ENCODE measurements at places on chromosomes 13 and 19. TPM values are rescaled to one million over a fixed set of nuclear protein-coding genes. Genes with fewer than 3 reads are reported as not detected.

Gene ZNF682
- 5.9 TPM for total RNA-seq

GRCh38 chr19:29771708-29772414 is 39.9 kb upstream of the CCNE1 start:
- DNase-seq, result peak; percentile 4

GRCh38 chr19:35437406-35437951 is 10.6 kb upstream of the FFAR2 start:
- no peak for DNase-seq

GRCh38 chr13:39874331-39875053 is 219.0 kb downstream of the COG6 start:
- DNase-seq, result no peak

- DNase-seq, result no peak
Measured at GRCh38 chr19:32368787-32369186, 23.4 kb downstream of the ZNF507 start.

Gene TMEM259
- 260 TPM for total RNA-seq

DNA sequence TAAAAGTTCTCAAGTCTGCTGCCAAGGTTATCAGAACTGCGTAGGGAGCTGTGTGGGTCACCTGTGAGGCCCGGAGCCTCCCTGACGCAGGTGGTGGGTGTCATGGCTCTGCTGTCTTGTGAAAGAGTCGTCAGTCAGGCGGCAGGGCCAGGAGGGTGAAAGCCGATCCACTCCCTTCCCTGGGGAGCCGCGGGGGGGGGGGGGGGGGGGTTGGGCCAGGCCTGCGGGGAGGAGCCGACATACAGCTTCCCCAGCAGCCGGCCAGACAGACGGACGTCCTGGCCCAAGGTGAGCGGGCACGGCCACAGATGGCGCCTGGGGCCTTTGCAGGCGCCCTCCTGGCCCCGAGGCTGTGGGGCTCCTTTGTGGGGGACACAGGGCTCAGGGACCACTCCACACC is 12.4 kb downstream of the SBNO2 start:
- no peak for DNase-seq

DNA sequence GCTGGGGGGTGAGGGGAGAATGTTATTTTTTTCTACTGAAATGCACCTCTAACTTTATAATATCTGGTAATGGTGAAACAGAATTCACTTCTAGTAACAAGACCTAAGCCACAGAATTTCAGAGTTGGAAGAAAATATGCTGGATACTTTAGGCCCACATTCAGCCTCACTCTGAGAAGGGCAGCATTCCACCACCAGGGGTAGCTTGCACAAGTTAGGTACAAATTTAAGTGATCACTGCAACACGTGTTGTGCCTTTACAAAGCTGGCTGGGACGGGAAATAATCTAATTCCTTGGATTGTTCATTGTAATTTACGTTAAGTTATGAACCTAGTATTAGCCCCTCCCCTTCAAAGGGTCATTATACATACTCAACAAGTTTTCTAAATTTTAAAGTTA is 192.3 kb downstream of the RGCC start:
- peak; percentile 58 for DNase-seq

DNA sequence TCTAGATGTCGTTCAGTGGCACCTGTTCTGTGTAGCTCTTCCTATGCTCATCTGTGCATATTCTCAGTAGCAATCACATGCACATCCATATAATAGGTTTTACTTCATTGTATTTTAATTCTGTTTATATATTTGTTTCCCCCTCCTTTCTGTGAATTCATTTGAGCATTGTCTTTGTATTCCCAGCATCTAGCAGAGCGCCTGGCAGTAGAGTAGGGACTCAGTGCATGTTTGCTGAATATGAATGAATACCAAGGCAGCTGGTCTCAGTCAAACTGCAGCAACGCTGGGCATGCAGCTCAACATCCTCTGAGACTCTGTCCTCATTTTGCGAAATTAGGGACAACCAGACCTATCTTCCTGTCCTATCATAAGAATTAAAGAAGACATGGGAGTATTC is 330.1 kb downstream of the SPRY2 start:
- DNase-seq, result no peak

- DNase-seq, result no peak
Measured at GRCh38 chr13:33213797-33214196, 71.8 kb downstream of the STARD13 start.

GRCh38 chr13:22162889-22163288 is 492.0 kb downstream of the FGF9 start:
- DNase-seq, result no peak

GRCh38 chr19:2534423-2535013 is 58.6 kb downstream of the GADD45B start:
- no peak for DNase-seq

Gene NXNL1
- total RNA-seq, result not detected

- DNase-seq, result no peak
Measured at GRCh38 chr19:7074705-7075282, 5.3 kb downstream of the ZNF557 start.

DNA sequence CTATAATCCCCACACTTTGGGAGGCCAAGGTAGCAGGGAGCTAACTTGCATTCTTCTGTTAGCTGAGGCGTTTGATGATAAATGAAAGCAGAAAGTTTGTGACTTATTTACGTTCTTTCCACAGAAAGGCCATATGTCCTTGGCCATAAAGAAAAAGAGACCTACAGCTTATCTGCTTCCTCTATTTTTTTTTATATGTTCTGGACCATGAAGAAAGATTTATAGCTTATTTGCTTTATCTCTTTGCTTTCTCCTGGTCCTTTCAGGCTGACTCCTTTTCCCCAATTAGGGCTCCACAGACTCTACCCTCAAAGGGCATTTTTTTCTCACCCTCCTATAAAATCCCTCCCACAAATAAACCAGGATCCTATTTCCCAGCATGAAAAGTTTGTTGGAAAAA is 1.5 kb upstream of the ZNF616 start:
- no peak for DNase-seq

Gene KLK2
- not detected for total RNA-seq

GRCh38 chr13:48505597-48506091 is 27.2 kb downstream of the RCBTB2 start:
- DNase-seq, result no peak

Gene THOP1
- total RNA-seq, result 89.0 TPM

DNA sequence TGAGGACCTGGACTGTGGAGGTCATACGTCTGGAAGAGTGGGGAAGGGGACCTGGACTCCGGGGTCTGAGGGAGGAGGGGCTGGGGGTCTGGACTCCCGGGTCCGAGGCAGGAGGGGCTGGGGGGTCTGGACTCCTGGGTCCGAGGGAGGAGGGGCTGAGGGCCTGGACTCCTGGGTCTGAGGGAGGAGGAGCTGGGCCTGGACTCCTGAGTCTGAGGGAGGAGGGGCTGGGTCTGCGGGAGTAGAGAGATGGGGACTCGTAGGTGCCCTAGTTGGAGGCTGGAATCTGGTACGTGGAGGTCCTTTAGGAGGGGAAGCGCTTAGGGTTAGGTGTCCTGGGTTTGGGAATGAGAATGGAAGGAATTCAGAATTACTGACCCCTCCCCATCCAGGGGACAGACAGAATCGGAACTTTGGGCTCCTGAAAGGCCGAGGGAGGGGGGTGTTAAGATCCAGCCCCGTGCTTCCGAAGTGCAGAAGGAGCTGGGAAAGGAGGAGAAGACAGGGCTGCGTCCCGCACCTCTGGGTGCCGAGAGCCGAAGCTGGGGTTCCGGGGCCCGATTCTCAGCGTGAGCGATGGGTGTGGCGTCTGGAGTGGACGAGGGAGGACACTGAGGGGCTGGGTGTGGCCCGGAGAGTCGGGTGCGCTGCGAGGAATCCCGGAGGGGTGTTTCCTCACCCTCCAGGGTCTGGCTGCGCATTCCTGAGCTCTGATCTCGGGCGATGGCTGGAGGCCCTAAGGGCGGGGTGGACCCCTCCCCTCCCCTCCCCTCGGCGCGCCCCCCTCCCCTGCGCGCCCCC is 608 bp downstream of the MYADM start:
- no peak for DNase-seq

Gene ZNF865
- total RNA-seq, result 5.7 TPM

DNA sequence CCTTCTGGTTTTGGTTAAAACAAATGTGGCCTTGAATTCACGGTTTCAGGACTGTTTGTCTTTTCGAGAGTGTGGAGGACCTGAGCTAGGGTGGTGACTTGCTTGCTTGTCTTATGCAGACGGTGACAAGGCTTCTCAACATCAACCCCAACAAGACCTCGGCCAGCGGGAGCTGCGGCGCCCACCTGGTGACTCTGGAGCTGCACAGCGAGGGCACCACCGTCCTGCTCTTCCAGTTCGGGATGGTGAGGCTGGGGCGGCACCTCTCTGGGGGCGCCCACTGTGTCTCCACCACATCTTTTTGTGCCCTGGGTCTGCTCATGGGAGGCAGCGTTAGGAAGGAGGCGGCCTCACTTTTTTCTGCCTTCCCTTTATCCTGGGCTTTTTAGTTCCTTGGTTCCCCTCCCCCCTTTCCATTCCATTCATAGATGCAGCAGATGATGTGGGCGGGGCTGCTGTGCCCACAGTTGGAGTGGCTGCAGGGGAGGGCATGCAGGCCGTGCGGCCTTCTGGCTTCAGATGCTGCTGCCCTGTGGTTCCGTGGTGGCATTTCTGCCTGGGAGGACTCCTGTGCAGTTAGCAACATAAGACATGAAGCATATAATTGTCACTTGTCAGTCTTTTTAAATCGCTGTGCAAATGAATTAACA is 23.3 kb downstream of the LAMP1 start:
- DNase-seq, result no peak

Gene TTYH1
- total RNA-seq, result not detected

- DNase-seq, result no peak
Measured at GRCh38 chr13:94656766-94657165, 55.1 kb downstream of the GPR180 start.

DNA sequence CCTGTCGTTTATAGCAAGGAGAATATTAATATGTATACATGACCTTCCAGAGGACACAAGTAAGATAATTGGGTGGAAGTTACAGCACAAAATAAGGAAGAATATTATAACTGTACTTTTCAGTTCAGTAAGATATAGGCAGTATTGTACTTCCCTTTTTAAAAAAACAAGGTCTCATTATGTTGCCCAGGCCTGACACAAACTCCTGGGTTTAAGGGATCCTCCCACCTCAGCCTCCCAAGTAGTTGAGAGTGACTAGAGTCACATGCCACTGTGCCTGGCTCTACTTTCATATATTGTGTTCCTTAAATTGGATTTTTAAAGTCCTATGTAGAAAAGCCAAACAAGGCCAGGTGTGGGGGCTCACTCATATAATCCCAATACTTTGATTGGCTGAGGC is 19.5 kb upstream of the MAB21L1 start:
- no peak for DNase-seq

Gene XAB2
- total RNA-seq, result 40.5 TPM

DNA sequence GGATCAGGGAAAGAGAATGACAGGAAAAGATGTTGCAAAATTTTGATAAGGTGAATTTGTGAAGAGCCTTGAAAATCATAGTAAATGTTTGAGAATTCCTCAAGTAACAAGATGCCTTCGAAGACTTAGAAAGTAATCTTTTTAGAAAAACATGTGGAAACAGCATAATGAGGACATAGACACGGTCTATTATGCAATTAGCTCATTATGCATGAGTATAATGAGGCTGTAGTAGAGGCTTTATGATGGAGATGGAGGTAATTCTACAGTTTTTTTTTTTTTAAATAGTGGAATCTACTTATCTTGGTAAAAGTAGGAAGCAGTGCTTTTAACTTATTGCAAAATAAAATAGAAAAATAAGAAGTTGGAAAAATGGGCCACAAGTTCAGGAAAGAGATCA is 1329.1 kb upstream of the SPRY2 start:
- no peak for DNase-seq

DNA sequence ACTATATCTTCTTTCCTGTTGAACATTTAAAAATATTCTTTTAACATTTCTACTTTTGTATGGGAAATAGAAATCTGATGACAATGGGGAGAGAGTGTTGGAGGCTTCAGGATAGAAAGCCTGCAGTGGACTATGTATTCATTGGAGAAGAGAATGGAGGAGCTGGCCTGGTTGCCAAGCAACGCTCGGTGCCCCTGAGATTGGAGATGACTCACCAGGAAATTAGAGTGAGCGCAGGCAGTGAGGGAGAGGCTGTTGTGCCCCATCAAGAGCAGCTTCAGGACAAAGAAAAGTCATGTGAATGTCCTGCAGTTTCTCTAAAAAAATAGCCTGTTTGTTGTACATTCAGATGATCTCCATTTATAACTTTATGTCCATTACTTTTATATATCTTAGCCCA is 48.7 kb upstream of the ZNF835 start:
- no peak for DNase-seq

GRCh38 chr19:6003976-6004375 is 26.0 kb upstream of the RANBP3 start:
- no peak for DNase-seq

Gene ERICH4
- total RNA-seq, result not detected

- DNase-seq, result no peak
Measured at GRCh38 chr13:80782441-80782840, 441.5 kb upstream of the SPRY2 start.

Gene MAP1S
- total RNA-seq, result 72.2 TPM

GRCh38 chr19:57302020-57302465 is 18.2 kb upstream of the ZNF543 start:
- DNase-seq, result no peak

Gene IFNL1
- not detected for total RNA-seq

Gene PGLYRP1
- not detected for total RNA-seq

Gene IGFL2
- not detected for total RNA-seq

DNA sequence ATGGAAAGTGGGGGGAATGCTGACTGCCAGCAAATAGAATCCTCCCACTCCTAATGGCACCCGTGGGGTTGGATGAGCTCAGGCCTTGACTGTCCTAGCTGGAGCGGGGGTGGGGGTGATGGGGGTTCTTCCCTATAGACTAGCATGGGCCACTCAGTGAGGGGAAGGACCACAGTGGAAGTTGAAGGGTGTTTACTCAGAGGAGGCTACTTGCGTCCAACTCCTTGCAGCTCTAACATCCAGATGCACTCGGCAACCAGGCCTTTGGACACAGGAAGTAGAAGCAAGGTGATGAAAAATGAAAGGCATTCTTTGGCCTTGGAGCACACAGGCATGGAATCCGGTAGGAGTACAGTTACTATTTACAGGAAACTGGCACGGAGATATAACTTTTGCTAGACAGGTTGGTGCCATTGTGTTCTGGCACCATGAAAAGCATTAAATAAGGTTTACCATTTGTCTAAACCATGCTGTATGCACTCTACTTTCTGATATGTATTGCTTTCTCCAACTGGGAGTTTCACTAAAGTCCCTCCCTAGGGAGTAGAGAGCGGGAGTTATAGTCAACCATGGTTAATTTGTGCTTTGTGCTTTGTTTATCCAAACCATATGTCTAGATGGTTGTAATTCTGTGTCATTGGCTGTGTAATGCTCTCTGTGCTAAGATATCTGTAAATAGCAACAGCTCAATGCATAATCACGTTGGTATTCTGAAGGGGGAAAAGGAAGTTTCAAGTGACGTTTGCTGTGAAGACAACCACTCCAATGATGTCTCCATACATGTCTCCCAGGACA is 125.3 kb downstream of the TSHZ3 start:
- DNase-seq, result no peak

All from glomerular endothelial cell (primary cell).